ENCODE measurements at places on chromosomes 3 and 15.

- no peak for DNase-seq
These were observed 54.9 kb downstream of the SLCO3A1 start for GRCh38 chr15:91908391-91908790.

- DNase-seq = no peak
These were observed 602 bp upstream of the BAHD1 start for GRCh38 chr15:40439960-40440742.

DNA sequence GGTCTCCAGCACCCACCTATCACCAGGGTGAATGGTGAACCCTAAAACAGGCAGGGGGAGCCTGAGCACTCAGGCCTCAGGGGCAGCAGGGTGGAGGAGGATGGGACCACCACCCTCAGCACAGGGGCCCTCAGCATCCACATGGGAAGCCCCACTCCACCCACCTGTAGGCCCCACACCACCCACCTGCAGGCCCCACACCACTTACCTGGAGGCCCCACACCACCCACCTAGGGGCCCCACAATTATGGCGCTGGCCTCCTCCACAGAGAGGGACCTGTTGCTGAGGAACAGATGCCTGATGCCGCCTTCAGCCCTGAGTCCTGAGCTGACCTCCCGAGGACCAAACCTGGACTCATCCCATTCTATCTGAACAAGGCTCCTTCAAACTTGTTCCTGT lies 46.7 kb downstream of the HMCES start:
- DNase-seq = no peak

DNA sequence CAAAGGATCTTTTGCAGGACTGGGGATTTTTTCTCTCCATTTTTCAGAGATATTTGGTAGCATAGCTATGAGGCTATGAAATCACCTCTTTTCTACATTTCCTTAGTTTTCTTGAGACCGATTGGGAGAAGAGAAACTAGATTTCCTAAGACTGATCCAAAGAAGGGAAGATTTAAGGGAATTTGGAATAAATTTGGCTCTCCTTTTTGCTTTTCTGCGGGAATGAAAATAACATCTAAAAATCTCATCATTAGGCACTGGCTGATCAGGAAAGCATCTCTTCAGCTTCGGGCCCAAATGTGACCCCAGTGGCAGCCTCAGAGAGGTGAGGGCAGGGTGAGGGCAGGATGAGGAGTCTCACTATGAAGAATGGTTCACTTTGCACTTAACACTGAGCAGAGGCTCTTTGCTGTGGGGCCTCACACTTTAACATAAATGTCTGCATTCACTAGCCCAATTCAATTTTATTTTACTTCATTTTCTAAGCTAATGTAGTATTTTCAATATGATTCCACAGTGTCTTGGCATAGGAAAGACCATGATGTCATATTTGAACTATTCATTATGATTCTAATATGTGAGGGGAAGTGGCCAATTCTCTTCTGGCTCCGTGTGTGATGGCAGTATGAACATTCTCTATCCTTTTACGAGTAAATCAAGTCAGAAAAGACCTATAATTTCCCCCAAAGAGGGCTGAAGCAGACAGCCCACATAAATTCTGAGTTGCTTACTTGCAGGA lies 193.2 kb downstream of the MEX3B start:
- DNase-seq = no peak

GRCh38 chr3:172133838-172134237 lies 94.5 kb downstream of the FNDC3B start:
- no peak for DNase-seq

DNA sequence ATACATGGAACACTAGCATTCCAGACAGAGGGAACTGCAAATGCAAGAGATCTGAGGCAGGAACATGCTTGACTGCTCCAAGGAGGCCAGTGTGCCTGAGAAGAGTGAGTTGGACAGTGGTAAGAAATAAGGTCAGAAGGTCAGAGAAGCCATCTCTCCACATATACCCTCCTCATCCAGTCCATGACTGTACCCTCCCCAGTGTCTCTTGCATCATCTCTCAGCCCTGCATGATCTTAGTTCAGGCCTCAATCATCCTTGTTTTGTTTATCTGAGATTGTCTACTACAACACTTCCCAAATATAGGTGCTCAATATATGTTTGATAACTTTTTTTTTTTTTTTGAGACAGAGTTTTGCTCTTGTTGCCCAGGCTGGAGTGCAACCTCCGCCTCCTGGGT lies 5.5 kb upstream of the RSL24D1 start:
- DNase-seq = no peak

DNA sequence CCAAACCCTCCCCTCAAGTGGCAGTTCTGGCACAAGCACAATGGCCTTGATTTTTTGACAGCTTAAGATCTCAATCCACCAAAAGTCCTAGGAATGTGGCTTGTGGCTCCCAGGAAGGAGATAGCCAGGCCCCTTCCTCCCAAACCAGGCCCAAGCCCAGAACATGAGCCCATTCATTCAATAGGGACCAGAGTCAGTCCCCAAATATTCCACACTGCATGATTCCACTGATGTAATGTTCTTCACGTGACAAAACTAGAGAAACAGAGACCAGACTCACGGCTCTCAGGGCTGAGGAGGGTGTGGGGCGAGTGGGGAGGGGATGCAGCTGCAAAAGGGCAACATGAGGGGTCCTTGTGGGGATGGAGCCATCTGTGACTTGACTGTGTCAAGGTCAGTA lies 25.5 kb downstream of the ABTB1 start:
- DNase-seq = no peak

GRCh38 chr3:129058441-129059200 lies 2.0 kb upstream of the GP9 start:
- DNase-seq = peak; percentile 8

GRCh38 chr3:17747174-17747889 lies 4.9 kb upstream of the TBC1D5 start:
- DNase-seq = no peak

DNA sequence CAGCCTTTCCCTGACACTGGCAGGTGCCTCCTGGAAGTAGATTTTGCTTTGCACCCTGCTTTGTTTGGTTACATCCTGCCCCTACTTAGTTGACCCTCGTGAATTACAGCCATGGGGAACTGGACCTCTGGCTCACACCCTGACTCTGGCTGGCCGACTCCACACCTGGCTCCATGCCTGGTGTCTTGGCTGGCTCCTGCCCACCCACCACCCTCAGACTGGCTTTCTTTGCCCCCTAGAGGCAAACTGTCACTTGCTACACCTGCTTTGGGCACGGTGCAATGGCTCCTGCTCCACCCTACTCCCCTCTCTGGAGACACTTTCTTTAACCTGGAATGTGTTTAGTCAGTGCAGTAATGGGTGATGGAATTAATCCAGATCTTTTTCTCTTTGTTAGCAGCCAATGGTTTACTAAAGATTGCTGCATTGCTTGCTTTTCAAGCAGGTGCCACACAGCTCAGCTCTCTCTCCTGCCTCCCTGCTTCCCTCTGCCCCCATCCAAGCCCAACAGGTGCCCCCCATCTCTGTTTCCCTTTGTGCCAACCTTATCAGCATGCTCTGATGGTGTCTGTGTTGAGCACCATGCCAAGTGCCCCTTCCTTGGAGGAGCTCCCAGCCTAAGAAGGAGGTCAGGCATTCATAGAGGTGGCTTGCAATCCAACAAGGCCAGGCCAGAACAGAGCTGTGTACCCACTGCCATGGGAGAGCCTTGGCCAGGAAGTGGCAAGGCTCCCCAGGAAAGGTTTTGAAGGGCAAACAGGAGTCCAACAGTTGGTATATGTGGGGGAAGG lies 38.4 kb downstream of the RASGRF1 start:
- DNase-seq = no peak

DNA sequence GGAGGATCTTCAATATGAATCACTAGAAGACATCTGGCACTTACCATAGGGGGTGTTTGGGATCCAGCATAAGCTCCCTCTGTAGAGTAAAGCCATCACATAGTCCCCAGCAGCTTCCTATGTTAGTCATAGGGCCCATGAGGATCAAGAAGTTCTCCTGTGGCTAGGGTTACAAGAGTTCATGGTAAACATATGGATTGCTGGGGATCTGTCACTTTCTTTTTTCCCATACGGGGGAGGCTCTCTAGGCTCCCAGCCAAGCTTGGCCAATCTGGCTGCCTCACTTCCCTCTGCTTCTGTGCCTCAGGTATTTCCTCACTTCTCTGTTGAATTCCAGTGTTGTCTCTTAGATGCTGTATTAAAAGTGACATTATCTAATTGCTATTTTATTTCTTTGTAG lies 597.9 kb downstream of the PDCD6IP start:
- DNase-seq = no peak

DNA sequence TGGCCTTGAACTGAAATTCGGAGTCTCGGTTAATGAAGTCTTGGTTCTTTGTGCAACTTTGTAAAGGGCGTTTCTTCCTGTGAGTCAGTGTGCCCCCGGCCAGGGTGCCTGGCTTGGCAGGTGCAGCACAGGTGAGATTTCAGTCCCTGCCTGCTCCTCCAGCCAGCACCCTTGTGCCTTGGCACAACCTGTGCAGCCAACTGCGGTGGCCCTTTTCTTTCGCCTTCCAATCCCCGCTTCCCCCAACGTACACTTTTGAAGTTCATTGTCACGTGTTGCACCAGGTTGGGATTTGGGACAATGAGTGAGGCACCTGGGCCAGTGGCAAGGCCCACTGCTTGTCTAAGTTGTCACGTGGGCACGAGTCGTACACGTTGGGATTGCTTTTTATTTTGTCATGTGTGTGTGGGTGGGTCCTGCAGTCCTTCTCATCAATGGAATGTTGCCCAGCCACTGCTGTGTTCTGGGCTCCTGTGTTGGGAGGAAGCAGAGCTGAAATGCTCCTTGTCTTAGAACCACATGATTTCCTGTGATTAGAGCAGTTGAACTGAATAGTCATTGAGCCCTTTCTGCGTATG lies 242.9 kb upstream of the BHLHE40 start:
- no peak for DNase-seq

DNA sequence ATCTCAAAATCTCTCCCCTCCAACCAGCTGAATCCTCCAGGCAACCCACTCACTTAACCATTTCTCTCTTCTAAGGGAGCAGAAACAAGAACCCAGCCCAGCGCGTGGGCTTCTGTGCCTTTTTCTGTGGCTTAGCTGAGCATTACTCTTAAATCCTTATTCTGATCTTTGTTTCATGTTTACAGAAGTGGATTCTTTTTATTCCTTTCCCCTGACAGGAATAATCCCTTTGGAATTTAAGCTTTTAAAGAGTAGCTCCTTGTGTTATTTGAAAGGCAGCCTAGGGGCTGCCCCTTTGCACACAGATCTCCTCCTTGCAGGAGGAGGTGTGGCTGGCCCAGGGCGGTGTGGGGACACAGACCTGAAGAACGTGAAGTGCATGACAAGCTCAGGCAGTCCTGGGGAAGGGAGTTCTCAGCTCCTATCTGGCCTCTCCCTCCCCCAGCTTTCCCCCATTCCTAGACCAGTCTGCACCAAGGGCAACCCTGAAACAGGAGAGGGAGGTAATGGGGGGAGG lies 77.1 kb upstream of the UBE2E1 start:
- DNase-seq = no peak

GRCh38 chr15:54812383-54812782 lies 384.4 kb downstream of the RSL24D1 start:
- DNase-seq = no peak

DNA sequence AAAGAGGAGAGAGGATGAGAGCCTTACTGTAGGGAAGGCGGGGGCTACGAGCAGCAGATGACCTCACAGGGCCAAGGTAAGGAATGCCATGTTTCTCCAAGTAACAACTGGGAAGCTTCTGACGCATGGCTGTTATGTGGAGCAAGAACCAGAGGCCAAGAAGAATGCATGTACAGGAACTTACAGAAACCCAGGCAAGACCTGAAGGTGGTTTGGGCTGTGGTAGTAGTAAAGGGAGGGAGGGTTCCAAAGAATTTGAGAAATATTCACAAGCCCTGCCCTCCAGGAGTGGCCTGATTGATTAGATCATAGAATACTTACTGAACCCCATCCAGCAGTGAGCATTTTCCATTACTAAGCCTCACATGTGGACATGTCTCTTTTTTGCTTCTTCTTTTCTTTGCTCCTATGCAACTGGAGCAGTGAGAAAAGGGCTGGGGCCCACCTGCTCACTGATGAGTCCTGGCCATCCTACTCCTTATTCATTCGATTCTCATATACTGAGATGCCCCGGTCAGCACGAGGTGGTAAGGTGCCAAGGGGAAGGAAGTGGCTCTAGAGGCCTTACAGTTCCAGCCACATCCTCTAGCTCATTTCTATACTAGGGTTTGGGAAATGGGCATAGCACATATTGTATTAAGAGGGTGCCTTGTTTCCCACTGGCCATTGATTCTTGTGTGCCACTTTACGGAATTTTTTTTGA lies 8.3 kb upstream of the SLC12A8 start:
- DNase-seq = no peak

- no peak for DNase-seq
These were observed 56.4 kb downstream of the ZNF621 start for GRCh38 chr3:40581166-40581565.

- no peak for DNase-seq
These were observed 63.0 kb upstream of the TIMP4 start for GRCh38 chr3:12221663-12222062.

DNA sequence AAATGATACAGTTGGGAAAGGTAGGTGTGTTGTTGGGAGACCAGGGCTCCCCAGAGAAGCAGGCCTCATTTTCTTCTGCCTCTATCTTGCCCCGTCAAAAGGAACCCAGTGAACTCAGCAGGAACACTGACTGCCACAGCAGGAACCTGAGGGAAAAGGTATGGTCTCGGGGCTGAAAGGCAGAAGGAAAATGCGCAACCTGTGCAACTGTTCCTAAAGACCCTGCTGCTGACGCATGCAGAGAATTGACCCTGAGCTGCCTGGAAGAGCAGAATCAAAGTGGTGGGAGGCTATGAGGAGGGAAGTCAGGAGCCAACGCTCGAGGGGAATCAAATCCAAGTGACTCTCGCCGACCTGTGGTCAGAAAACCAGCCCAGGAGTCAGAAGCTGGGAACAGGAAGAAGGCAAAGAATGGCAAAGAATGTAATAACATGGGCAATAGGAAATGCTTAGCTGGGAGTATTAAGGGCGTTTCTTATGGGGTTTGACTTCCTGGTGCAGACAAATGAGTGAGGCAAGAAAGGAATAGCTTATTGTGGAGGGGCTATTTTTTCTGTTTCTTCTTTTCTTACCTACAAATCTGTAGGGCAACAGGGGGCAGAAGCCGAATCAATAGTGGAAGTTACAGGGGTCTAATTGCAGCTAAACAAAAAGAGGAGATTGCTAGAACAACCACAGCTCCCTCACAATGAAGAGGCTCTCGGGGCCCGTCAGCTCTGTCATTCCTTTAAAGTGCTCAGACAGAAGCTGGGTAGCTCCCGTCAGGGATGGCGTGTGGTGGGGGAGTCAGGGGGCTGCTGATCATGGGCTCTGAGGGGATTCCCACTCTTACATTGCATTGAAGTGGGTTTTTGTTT lies 65.4 kb upstream of the DLG1 start:
- DNase-seq = no peak

DNA sequence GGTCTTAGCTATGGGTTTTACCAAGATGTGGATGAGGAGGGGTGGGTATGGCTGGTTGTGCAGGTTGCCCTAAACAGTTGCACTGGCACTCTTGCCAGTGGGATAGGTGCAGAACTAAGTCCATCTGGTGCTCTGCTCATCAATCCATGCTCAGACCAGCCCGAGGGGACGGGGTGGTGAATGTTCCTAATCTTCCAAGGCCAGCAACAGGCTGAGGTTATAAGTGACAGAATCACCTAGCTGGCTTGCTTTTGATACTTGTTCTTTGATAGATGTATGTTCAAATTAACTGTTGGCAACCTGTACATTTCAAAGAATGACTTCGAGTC lies 53.5 kb upstream of the CCR2 start:
- DNase-seq = no peak

GRCh38 chr3:157832588-157832987 lies 273.6 kb downstream of the SHOX2 start:
- no peak for DNase-seq

GRCh38 chr3:131109156-131109555 lies 82.5 kb downstream of the NEK11 start:
- no peak for DNase-seq
